ENCODE measurements at places on chromosomes 6 and 20.

GRCh38 chr20:57027777-57028176, 238.7 kb downstream of the BMP7 start:
- DNase-seq: no peak

GRCh38 chr6:56263596-56264315, 16.4 kb upstream of the COL21A1 start:
- no peak for DNase-seq

GRCh38 chr6:11210386-11211138, 21.9 kb downstream of the NEDD9 start:
- DNase-seq: no peak

- DNase-seq: no peak
Measured at GRCh38 chr20:5638023-5638422, 112.2 kb upstream of the SHLD1 start.

GRCh38 chr20:17612287-17612991, 42.6 kb downstream of the DSTN start:
- no peak for DNase-seq

DNA sequence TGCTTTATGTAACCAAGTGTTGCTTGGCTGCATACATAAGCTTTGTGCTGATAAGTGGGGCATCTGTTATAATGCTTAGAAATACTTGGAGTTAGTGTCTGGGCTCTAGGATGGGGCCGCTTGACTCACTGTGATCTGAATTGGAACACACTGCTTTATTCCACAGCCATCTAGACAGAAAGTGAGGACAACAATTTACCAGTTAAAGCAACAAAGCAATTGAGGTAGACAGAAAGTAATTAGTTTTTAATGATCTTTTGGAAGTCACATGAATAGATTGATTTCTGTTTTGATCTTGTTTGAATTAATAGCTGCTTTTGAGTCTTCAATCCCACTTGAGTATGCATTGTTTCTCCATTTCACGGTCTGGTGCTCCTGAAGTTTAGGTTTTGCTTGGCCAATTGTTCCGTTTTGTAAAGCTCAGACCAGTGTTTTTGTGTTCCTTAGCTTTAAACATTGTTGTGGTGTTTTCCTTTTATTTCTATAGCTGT, 157.5 kb downstream of the TRMT11 start:
- DNase-seq: no peak

GRCh38 chr6:6998194-6998569, 109.6 kb upstream of the RREB1 start:
- no peak for DNase-seq
